ENCODE measurements at places on chromosomes 4 and X. TPM values are rescaled to one million over a fixed set of nuclear protein-coding genes. Genes with fewer than 3 reads are reported as not detected.

The ARL9 gene
- 0.37 TPM for total RNA-seq

The GAGE12F gene
- not detected for total RNA-seq

The JADE3 gene
- 1.5 TPM for total RNA-seq

The NDNF gene
- 0.16 TPM for total RNA-seq

The TLR10 gene
- not detected for total RNA-seq

The VAMP7 gene
- 37.2 TPM for total RNA-seq

The GPR34 gene
- not detected for total RNA-seq

The ODAPH gene
- not detected for total RNA-seq

The LRCH2 gene
- not detected for total RNA-seq

The LAGE3 gene
- total RNA-seq, result 34.7 TPM

The HTT gene
- 127 TPM for total RNA-seq

The MAGEA2B gene
- total RNA-seq, result not detected

The MAOB gene
- total RNA-seq, result 0.21 TPM

The WNK3 gene
- total RNA-seq, result 0.74 TPM

The BEND4 gene
- total RNA-seq, result 0.42 TPM

The CHST7 gene
- total RNA-seq, result 2.5 TPM

The TRIM61 gene
- 1.1 TPM for total RNA-seq

The FGG gene
- total RNA-seq, result not detected

The GPC3 gene
- total RNA-seq, result 0.86 TPM

The SLC16A2 gene
- 1.2 TPM for total RNA-seq

The CACNA1F gene
- total RNA-seq, result 0.87 TPM

The HNRNPDL gene
- 345 TPM for total RNA-seq

The TNIP2 gene
- 50.6 TPM for total RNA-seq

The SLC9A7 gene
- total RNA-seq, result 16.3 TPM

The CC2D2A gene
- total RNA-seq, result not detected

The IQCM gene
- total RNA-seq, result not detected

The STK32B gene
- total RNA-seq, result not detected

The BMP3 gene
- total RNA-seq, result not detected

The SMIM10 gene
- 0.30 TPM for total RNA-seq

The CDKL2 gene
- total RNA-seq, result 0.91 TPM

The PABPC4L gene
- not detected for total RNA-seq

The GRIA2 gene
- not detected for total RNA-seq

The CDKN2AIP gene
- total RNA-seq, result 19.4 TPM

The PLP1 gene
- not detected for total RNA-seq

The SPIN2B gene
- total RNA-seq, result 6.1 TPM

The MCUB gene
- total RNA-seq, result 80.1 TPM

The LPAR4 gene
- not detected for total RNA-seq

The POU4F2 gene
- not detected for total RNA-seq

The VMA21 gene
- total RNA-seq, result 43.0 TPM

The TCEAL7 gene
- total RNA-seq, result not detected

The COX7B2 gene
- not detected for total RNA-seq

The PDE6B gene
- total RNA-seq, result 17.2 TPM

The PITX2 gene
- total RNA-seq, result 0.09 TPM

The DCAF12L2 gene
- not detected for total RNA-seq

The DGAT2L6 gene
- not detected for total RNA-seq

The GLRB gene
- not detected for total RNA-seq

The F8A2 gene
- total RNA-seq, result not detected
